Spinal cord (tissue), 10 donors: ENCODE measurements at places on chromosomes 7 and 10. TPM values are rescaled to one million over a fixed set of nuclear protein-coding genes. Genes with fewer than 3 reads are reported as not detected.
A peak's percentile ranks its signal among the peaks of the same experiment; 100 is the strongest.

- peaks cover 18% of the 10 kb centered on the region for H3K4me1 ChIP-seq
- no peak overlapping the region for H3K4me3 ChIP-seq
- DNase-seq, result no peak
- H3K27me3 ChIP-seq, result peaks cover 29% of the 10 kb centered on the region
These were observed 43.0 kb upstream of the CDK1 start for GRCh38 chr10:60735244-60735643.

GRCh38 chr10:59387951-59388670 is 25.8 kb upstream of the FAM13C start:
- no peak for DNase-seq
- no peak overlapping the region for H3K4me3 ChIP-seq
- no peaks in the 10 kb centered on the region for H3K36me3 ChIP-seq
- no peak overlapping the region for H3K27ac ChIP-seq
- no peaks in the 10 kb centered on the region for H3K4me1 ChIP-seq

DNA sequence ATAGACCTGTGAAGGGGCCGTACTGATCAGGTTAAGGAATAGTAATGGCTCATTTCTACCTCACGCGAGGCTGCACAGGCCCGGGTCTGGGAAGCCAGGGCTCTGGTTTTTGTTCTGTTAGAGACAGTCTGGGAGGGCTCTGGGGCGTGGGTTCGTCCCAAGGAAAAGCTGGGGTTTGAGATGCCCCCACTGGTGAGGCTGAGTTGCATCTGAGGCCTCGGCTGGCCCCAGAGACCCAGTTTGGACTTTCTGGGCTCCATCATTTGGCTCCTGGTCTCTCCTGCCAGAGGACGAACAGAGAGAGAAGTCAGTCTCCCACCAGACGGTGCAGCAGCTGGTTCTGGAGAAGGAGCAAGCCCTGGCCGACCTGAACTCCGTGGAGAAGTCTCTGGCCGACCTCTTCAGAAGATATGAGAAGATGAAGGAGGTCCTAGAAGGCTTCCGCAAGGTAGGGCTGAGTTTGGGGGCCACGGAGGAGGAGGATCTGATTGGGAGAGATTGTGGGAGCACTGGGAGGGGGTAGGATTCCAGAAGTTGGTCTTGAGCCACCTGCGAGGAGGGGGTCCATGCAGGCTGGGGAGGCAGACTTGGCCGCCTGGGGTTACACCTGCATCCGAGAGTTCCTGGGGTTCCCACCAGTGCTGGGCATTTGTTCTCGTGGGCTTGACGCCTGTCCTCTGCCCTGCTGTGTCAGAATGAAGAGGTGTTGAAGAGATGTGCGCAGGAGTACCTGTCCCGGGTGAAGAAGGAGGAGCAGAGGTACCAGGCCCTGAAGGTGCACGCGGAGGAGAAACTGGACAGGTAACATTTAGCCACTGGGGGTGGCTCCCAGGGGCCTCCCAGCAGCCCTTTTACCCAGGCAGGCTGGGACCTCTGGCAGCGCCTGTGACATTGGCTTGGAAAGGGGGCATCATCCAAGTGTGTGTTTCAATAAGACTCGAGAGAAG is 22.5 kb upstream of the BTBD16 start:
- no peak for DNase-seq
- peaks cover 7% of the 10 kb centered on the region for H3K4me1 ChIP-seq
- H3K4me3 ChIP-seq, result no peak overlapping the region
- H3K27ac ChIP-seq, result no peak overlapping the region
- H3K27me3 ChIP-seq, result no peaks in the 10 kb centered on the region

DNA sequence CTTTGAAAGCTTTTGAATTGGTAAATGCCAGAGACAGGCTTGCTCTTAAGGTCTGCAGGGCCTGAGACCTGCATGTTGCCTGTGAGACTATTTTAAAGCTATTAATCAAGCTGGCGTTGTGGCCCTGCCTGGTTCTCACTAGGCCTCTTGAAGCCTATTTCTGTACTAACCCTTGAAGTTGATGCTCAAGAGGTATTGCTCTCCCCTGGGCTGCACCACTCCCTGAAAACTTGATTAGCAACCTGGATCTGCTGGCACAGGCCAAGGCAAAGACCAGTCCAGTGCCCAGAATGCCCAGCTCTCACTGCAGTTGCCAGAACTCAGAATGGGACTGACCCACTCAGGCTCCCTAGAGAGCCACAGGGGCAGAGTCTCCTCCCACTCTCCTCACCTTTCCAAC is 220.0 kb upstream of the MEOX2 start:
- no peaks in the 10 kb centered on the region for H3K27me3 ChIP-seq
- H3K4me3 ChIP-seq, result no peak overlapping the region
- H3K36me3 ChIP-seq, result no peaks in the 10 kb centered on the region
- no peaks in the 10 kb centered on the region for H3K4me1 ChIP-seq
- H3K27ac ChIP-seq, result no peak overlapping the region
- no peak for DNase-seq

- H3K36me3 ChIP-seq, result no peaks in the 10 kb centered on the region
- H3K4me1 ChIP-seq, result peaks cover 46% of the 10 kb centered on the region
- no peak for DNase-seq
- H3K27ac ChIP-seq, result no peak overlapping the region
- H3K27me3 ChIP-seq, result peaks cover 26% of the 10 kb centered on the region
These were observed 1.5 kb downstream of the DUSP5 start for GRCh38 chr10:110498982-110499795.

DNA sequence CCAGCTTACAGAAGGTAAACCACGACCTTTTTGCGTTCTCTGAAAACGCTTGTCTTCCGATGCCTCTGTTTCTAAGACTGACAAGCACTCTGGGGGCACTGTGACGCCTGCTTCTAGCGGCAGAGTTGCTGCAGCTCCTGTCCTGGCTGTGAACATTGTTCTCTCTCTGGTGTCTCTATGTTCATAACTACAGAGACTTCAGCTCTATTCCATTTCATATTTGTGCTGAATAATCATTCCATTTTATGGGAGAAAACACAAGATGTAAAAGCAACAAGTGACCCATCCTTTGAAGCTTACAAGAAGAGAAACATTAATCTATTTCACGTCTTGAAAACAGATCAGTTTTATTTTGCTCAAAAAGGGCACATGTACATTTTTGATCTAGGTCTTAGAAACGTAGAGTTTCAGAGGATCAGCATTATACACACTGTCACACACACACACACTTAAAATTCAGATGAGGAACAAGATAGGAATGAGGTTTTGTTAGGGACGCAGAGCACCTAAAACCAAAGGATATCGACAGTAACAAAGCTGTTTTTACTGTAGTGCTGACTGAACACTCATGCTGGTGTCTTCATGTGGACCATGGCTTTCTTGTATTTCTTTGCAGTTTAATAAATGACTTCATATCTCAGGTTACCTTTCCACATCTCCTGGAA is 3.0 kb downstream of the IKZF1 start:
- H3K27ac ChIP-seq, result no peak overlapping the region
- H3K27me3 ChIP-seq, result peaks cover 49% of the 10 kb centered on the region
- DNase-seq, result no peak
- H3K36me3 ChIP-seq, result no peaks in the 10 kb centered on the region

DNA sequence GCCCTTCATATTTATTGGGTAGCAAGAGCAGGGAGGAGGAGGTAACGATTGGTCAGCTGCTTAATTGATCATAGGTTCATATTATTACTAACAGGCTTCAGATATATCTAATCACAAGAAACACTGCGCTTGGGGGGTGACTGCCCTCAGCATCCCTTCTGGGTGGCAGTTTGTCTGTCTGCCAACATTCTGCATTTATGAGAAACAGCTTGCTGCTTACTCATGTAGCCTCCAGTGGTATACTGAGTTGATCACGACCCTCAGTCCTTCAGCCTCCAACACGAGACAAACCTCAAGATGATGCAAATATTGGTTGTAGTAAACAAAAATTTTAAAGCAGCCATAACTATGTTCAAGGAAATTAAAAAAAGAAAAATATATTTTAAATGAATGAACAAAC is 657.8 kb upstream of the PHF14 start:
- H3K27me3 ChIP-seq, result no peaks in the 10 kb centered on the region
- no peaks in the 10 kb centered on the region for H3K36me3 ChIP-seq
- no peaks in the 10 kb centered on the region for H3K4me1 ChIP-seq
- no peak for DNase-seq
- H3K27ac ChIP-seq, result no peak overlapping the region
- H3K4me3 ChIP-seq, result no peak overlapping the region

DNA sequence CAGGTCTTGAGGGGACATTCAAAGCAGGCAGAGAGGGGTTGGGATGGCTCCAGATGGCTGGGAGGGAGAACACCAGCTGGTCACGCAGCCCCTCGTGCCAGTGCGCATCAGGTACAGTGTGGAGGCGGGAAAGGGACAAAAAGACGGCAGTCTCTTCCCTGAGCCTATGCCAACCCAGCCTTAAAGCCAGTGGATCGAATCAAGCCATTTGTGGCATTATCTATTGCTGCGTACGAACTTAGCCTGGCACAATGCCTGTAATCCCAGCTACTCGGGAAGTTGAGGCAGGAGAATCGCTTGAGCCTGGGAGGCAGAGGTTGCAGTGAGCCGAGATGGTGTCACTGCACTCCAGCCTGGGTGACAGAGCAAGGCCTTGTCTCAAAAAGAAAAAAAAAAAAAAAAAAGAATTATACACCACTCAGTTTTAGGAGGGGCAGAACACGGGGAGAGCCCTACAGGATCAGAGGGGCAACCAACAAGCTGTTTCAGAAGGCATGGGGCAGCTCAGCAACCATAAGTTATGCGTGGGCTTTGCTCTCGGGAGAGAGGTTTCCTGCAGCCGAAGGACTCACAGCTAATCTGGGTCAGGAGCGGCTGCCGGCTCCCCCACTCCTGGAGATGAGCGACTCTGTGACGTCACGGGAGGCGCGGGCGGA is 356 bp upstream of the NDUFB2 start:
- H3K4me1 ChIP-seq, result peaks cover 26% of the 10 kb centered on the region
- peak overlapping the region; percentile 87 for H3K4me3 ChIP-seq
- DNase-seq, result peak; percentile 89
- H3K27ac ChIP-seq, result peak overlapping the region; percentile 99

DNA sequence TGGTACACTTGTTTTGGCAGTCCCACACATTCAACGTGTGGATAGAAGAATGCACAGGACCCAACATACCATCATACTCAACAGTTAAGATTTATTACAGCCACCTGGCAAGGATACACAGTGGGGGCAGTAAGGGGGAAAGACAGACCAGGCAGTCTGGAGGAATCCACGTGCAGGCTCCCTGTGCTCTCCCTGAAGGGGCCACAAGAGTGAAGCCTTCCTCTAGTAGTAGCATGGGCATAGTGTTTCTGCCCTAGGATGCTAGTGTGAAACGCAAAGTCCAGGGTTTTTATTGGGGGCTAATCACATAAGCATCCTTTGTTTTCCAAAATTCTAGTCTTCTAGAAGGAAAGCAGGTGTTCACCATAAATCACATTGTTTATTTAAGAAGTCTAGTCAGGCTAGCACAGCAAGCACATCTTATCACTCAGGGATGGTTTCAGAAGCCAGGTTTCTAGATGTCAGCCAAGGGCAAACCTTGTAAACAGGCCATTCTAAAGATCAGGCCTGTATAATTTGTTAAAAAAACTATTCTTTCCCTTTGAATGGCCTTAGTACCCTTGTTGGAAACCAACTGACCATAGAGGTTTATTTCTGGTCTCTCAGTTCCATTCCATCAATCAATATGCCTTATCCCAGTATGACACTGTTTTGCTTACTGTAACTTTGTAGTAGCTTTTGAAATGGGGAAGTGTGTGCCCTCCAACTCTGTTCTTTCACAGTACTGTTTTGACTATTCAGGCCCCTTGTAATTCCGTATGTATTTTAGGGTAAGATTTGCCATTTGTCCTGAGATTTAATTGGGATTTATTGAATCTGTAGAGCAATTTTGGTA is 12.4 kb upstream of the TFAM start:
- H3K27ac ChIP-seq, result no peak overlapping the region
- H3K4me1 ChIP-seq, result no peaks in the 10 kb centered on the region
- no peak overlapping the region for H3K4me3 ChIP-seq
- no peaks in the 10 kb centered on the region for H3K27me3 ChIP-seq
- H3K36me3 ChIP-seq, result no peaks in the 10 kb centered on the region

- H3K4me1 ChIP-seq, result no peaks in the 10 kb centered on the region
- no peak overlapping the region for H3K27ac ChIP-seq
- no peaks in the 10 kb centered on the region for H3K36me3 ChIP-seq
- no peak for DNase-seq
These were observed 49.4 kb downstream of the FRMPD2 start for GRCh38 chr10:48224979-48225560.

DNA sequence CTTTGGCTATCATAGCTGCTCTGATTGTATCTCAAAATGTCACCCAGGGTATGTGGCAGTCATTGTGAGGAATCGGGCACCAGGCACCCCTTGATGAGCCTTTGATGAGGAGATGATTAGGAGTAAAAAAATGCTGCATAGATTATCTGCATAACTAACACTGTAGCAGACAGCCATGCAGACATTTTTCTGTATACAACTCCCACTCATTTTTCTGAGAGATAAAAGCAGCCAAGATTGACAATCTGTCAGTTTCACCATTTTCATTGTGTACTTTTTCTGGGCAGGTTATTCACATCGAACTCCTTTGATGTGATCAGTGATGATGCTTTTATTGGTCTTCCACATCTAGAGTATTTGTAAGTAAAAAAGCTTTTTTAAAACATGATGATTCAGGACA is 19.4 kb downstream of the LGI1 start:
- H3K27ac ChIP-seq, result no peak overlapping the region
- no peaks in the 10 kb centered on the region for H3K27me3 ChIP-seq
- DNase-seq, result no peak
- H3K4me3 ChIP-seq, result no peak overlapping the region
- no peaks in the 10 kb centered on the region for H3K4me1 ChIP-seq

DNA sequence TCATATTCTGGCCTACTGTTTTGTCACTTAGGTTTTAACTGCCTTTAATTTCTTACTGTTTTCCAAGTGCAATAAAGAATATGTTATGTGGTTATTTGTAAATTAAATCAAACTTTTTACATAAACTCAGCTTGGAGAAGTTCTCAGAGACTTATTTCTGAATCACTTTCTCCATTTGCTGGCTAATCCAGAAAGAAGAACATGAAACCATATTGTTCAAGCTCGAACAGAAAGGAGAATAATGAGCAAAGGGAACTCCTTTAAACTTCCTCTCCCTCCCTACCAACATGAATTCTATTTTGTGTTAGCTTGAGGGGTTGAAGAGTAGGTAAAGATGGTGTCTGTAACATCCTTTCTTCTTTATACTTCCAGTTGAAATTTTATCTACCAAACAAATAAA is 52.3 kb downstream of the SHTN1 start:
- no peak for DNase-seq
- H3K4me1 ChIP-seq, result no peaks in the 10 kb centered on the region
- H3K27me3 ChIP-seq, result no peaks in the 10 kb centered on the region
- no peak overlapping the region for H3K27ac ChIP-seq
- H3K36me3 ChIP-seq, result peaks cover 5% of the 10 kb centered on the region
- H3K4me3 ChIP-seq, result no peak overlapping the region

- H3K4me1 ChIP-seq, result no peaks in the 10 kb centered on the region
- no peak overlapping the region for H3K4me3 ChIP-seq
- H3K36me3 ChIP-seq, result no peaks in the 10 kb centered on the region
- no peaks in the 10 kb centered on the region for H3K27me3 ChIP-seq
- DNase-seq, result no peak
These were observed 23.0 kb downstream of the GNAT3 start for GRCh38 chr7:80488851-80489370.

Gene SCRN1
- 144 TPM for total RNA-seq

Gene TCERG1L
- total RNA-seq, result 1.9 TPM

Gene PLEKHS1
- 0.11 TPM for total RNA-seq

Gene HOXA11
- 2.2 TPM for total RNA-seq

Gene PPIA
- total RNA-seq, result 1,903 TPM

Gene SFTPD
- 0.59 TPM for total RNA-seq
